Astrocyte of the cerebellum (primary cell): ENCODE measurements at places on chromosomes 3 and 15.

DNA sequence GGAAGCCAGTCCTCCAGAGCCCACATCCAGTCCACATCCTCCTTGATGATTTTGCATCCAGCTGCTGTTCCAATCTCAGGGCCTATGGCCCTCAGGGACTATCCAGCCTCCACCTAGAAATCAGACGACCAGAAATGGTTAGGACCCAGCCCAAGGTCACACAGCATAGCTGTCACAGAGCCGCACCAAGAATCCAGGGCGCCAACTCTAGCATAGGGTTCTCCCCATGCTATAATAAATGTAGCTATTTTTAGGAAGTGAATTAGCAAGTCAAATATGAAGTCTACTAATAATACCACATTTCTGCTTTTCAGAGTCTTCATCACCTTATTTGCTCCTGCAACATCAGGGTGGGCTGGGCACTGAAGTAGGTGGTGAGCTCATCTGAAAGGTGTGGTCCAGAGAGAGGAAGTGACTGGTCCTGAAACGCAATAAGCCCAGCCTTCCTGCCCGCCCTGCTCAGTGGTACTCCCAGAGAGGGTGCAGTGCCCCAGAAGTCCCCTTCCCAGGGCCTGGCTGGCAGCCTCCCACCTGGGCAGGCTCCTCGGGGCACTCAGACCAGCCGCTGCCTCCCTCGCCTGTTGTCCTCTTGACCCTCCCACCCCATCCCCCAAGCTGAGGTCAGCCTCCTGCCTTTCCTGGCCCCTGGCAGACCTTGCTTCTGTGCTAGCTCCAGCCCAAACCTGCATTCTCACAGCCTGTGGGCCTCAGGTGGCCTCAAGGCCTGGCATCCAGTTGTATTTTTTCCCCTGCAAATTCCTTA is 17.6 kb upstream of the CYP11A1 start:
- DNase-seq, result no peak

GRCh38 chr15:34616613-34617012 is 33.2 kb upstream of the GOLGA8B start:
- peak; percentile 11 for DNase-seq

DNA sequence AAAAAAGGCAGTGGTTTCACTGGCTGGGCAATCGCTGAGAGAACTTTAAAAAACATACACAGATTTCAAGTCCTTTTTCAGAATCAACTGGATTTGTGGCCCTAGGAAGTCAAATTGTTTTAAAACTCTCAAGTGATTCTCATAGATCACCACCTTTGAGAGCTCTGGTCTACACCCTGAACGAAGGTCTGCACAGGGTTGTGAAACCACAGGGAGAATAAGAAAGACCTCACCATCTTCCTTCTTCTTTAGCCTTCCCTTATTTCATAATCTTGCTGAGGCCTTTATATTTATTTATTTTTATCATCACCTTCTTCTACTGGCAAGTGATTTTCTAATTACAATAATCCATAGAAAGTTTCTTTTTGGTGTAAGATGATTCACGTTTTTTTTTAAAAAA is 58.1 kb downstream of the FOXP1 start:
- no peak for DNase-seq

GRCh38 chr15:41283653-41284426 is 48.6 kb downstream of the OIP5 start:
- DNase-seq, result peak; percentile 99

GRCh38 chr3:156581033-156581432 is 26.1 kb upstream of the SSR3 start:
- no peak for DNase-seq

GRCh38 chr3:196757876-196758739 is 18.5 kb downstream of the PAK2 start:
- peak; percentile 22 for DNase-seq

- DNase-seq, result no peak
Measured at GRCh38 chr15:61169904-61170695, 59.0 kb downstream of the RORA start.

DNA sequence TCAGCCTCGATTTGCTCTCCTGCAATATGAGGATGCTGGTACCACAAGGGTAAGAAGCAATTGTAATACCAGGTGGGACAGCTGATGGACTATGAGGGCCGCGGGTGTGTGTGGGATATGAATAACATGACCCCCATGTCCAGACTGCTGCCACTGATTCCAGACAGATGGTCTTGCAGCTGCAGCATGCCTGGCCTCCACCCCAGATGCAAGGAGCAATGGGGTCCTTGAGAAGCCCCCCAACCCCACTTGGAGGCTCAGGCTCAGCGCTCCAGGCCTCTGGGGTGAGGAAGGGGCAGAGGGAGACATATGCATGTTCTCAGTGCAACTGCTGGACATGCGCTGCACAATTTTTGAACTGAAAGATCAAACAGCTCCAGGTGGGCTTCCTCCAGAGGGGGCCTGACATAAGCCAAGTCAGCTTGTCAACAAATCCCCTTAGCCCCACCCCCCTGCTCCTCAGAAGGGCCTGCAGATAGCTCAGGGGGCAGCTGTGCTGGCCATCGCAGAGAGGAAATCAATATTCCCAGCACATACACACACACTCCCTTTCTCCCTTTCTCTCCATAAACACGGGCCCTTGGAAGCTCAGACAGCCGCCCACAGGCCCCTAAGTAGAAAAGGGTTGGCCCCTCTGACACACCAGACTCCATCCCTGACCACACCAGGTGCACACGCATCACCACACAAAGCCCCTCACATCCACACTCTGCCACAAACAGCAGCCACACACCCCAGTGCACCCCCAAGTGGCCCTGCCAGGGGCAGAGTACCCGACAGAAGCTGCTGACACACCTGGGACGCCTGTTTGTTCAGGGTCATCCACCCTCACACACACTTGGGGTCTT is 107.0 kb downstream of the IQSEC1 start:
- DNase-seq, result no peak

GRCh38 chr15:89870688-89871288 is 23.0 kb downstream of the AP3S2 start:
- no peak for DNase-seq

- no peak for DNase-seq
Measured at GRCh38 chr3:188389711-188390342, 235.9 kb downstream of the LPP start.

- no peak for DNase-seq
Measured at GRCh38 chr3:193946945-193947344, 189.0 kb upstream of the HES1 start.

DNA sequence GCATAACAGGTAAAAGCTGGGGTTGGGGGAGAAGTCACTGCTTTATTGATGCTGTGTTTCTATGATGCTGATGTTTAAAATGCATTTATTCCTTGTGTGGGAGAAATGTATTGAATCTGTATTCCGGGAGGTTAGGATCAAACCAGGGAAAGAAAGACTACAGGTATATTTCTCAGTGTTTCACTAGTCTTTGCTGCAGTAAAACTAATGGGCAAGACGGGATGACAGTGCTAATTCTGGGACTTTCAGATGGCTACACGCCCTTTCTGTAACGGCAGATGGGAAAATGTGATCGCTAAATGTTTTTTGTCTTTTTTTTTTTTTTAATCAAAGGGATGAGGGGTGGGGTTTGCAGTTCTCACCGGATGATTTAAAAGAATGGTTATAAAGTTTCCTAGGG is 393 bp downstream of the CNTN6 start:
- no peak for DNase-seq

- no peak for DNase-seq
Measured at GRCh38 chr3:37770336-37770735, 91.3 kb upstream of the CTDSPL start.

DNA sequence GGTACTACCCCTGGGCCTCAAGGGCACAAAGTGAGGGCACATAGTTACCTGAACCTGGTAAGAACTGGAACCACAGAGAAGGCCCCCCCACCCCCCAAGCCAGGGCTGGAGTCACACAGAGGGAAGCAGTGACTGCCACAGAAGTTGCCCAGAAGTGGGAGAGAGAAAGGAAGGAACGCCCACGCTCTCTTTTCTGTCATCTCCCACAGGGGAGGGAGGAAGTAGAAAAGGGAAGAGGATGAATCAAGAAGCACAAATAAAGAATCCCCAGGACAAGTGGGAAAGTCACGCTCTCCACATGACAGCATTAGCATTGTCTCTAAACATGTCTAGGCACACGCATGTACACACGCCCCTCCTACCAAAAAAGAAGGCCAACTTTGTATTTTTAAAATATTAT is 114.7 kb upstream of the FRMD4B start:
- DNase-seq, result no peak

- no peak for DNase-seq
Measured at GRCh38 chr15:66912001-66912400, 153.4 kb upstream of the SMAD3 start.

- DNase-seq, result no peak
Measured at GRCh38 chr3:106729481-106729880, 647.8 kb upstream of the CCDC54 start.

DNA sequence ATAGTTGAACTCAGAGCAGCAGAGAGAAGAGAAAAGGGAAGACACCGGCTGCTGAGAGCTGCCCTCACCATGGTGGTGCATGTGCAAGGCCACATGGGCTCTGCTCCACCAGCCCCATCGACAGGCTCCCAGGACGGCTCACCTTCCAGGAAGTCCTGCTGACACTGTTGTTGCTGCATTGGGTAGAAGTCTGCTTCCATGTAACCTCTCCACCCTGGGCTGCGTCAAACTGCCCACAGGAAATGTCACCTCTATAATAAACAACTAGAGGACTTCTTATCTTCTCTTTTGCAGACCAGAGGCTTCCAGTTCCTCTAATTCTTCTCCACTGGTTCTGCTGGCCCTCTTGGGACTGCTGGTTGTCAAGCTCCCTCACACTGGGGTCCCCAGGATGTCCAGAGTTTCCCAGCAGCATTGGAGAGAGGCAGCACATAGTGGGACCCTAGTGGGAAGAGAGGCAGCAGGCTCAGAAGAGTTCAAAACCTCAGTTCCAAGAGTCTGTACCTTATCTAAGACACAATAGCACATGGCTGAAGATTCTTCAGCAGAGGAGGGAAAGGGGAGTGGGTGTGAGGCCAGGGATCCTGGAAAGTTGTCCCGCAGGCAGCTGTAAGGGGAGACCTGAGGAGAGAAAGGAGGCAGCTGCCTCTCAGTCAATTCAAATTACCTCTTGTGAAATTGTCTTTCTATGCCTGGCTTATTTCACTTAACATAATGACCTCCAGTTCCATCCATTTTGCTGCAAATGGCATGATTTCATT is 5.8 kb upstream of the CCR3 start:
- DNase-seq, result no peak

DNA sequence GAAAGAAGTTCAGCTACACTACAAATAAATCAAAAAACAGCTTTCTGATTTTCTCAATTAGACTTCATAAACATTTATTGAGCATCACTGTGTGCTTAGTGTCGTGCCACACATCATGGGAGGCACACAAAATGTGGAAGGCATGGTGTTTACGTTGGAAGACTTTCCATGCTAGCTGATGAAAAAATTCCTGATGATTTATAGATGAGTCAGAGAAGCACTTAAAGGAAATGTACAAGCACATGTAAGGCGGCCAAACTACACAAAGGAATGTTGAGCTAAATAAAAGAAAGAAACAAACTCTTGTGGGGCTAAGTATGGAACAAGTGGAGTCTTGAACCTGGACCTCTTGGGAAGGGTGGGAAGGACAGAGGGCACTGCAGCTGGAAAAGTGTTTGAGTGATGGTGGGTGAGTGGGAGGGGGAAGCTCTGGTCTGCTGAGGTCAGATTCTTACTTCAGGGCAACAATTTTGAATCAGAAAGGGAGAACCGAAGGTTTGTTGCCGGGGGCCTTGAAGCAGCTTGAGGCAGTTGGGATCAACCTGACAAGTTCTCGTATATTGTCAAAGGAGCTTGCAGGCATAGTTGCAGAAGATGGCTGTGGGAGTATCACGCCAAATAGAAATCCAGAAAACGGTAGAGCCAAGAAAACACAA is 66.9 kb downstream of the FOXB1 start:
- DNase-seq, result peak; percentile 63

DNA sequence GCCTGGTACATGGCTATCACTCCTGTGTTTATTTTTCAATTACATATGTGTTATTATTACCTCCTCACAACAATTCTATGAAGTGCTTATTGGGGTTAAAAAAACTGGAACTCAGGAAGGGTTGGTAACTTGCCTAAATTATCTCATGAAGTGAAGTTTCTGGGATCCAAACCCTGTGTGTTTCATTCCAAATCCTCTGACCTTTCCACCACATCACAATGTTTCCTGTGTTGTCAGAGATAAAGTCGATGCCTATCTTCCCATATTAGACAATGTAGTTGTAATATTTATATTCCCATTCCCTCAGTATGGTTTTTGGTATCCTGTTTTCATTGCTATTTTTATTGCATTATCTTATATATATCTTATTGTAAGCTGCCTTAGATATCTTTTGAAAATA is 269.1 kb upstream of the CFAP20DC start:
- no peak for DNase-seq

GRCh38 chr15:91214675-91215590 is 114.9 kb downstream of the SV2B start:
- no peak for DNase-seq

DNA sequence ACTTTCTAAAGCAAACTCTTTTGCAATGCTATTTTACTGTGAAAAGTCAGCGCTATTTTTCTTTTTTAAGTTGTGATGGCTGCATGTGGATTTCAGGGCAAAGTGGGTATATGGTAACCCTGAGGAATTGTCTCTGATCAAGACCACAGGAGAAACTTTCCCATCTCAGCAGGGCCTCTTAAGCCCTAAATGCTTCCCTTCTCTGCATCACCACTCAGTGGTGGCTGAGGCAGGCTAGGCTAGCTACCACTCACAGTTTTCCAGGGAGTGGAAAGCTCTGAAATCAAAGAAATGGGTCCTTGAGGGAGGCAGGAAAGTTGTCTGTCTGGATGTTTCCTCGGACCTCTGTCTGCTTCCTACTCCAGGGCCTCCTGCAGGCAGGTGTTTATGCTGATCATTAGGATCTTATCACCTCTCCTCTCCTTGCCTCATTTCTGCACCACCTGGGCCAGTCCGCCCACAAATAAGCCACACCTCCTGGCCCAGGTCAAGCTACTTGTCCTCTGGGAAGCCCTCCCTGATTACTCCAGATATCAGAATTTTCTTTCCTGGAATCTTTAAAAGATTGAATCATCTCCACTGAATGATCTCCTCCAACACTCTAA is 37.0 kb downstream of the CEMIP start:
- DNase-seq, result no peak

DNA sequence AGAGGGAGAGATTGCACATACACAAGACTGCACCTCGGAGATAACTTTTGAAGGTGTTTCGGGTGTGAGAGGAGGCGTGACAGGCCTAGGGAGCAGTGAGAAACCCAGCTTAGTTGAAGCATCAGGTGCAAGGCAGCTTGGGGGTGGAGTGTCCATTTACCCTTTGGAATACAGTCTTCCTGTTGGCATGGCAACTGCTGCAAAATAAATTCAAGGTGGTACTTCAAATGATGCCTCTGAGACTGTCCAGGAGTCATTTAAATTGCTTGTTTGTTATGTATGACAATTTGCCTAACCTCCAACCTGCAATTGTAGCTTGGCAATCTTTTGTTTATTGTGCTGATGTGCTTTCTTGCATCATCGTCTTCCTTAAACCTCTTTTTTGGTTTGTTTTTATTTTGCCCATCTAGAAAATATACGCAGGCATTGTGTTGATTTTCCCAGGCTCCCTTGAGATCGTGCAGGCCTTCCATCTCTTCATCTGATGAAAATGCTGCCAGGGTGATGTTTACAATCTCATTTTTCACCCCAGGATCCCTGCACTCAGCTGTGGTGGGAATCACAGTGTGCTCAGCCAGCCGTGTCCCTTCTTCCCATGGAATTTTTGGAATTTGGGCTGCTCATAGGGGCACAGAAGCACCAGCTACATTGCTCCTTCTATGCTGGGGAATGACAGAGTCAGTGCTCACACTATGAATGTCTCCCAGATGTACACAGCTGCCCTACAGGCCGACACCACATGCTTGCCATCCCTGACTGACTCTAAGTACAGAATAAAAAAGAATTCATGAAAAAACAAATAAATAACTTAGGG is 583.1 kb upstream of the CFAP20DC start:
- DNase-seq, result peak; percentile 11

- no peak for DNase-seq
Measured at GRCh38 chr15:75321711-75322110, 14.2 kb upstream of the COMMD4 start.
